Inflammatory macrophage treated with lipopolysaccharide for 1 hour (primary cell): ENCODE measurements at places on chromosomes 4 and X.

DNA sequence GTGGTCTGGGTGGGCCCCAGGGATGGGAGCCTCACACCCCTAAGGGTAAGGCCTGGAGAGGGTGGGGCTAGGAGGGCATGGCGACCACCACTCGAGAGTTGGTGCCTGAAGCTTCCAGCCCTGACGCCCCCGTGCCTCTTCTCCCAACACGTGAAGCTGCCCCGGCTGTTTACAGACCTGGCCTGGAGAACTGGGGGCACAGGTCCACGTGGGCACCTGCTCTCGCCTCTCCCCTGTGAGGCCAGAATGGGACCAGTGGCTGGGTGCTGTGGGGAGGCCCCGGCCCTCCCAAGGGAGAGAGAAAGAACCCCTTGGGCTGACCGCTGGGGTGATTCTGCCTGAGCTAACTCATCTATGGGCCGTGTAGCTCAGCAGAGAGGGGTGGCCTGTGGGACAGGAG is 15.5 kb downstream of the NAT8L start:
- DNase-seq = no peak

DNA sequence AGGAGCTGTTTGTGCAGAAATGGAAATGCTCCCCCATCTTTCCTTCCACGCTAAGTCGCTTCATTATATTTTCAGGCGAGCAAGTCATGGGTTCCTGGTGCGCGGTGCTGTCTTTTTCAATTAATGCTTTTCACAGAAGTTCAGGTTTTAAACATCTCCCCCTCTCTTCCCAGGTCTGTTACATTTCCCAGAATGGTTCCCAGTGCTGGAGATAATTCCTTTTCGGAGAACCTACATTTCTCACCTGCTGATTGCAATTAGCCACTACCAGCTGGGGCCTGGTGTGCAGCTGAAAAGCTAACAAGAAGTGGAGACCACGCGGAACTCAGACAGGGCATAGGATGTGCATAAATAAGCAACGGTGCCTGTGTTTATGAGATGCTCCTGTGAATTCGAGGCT is 217.8 kb downstream of the MID1IP1 start:
- DNase-seq = no peak

DNA sequence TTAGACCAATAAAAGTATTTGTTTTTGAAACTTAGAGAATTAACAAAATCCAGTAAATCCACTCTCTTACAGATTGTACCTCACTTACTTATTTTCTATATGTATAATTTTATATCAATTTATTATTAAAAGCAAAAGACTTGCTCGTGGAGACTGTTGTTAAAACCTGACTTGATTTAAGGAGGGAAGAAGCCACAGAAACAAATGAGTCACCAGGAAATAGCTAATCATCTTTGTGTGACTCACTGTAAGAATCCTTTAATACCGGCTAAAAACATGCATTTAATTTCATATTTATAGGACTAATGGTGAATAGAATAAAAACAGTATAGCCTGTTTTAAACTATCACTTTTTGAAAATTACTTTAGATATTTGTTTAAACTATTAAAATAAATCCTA is 29.9 kb upstream of the UBE2NL start:
- no peak for DNase-seq

DNA sequence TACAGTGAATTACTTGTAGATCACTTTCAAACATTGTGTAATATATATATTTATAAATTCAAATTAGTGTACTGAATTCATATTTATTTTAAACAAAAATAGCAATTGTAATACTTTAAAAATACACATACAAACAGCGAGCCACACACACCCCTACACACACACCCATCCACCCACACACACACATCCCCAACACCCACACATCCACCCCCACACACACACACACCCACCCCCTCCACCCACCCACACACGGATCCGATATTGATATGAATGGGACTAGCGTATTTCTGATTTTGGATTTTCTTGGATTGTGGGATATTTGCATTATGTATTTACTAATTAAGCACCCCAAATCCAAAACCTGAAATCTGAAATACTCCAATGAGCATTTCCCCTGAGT is 451.2 kb downstream of the PCDH7 start:
- no peak for DNase-seq

DNA sequence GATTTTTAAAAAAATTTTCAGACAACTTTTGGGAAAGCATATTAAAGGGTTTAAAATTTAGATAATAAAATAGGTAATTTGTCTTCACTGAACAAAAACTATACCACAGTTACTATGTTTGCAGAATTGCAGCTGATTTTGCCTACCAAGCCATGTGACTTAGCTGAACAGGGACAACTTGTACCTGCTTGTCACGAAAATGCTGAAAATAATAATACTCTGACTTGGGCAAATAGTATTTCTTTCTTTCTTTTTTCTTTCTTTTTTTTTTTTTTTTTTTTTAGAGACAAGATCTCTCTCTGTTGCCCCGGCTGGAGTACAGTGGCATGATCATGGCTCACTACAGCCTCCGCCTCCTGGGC is 225.2 kb upstream of the PPP1R2C start:
- DNase-seq = no peak
